Mesothelial cell of epicardium (in vitro differentiated cells): ENCODE measurements at places on chromosomes 4 and X.

- H3K27me3 ChIP-seq = peaks cover 4% of the 10 kb centered on the region
- peaks cover 18% of the 10 kb centered on the region for H3K4me1 ChIP-seq
- H3K36me3 ChIP-seq = no peaks in the 10 kb centered on the region
- H3K27ac ChIP-seq = no peak overlapping the region
- H3K4me3 ChIP-seq = peak overlapping the region; percentile 81
Measured at GRCh38 chrX:79366556-79366872, 620 bp downstream of the ITM2A start.

GRCh38 chr4:11228530-11228929 lies 200.2 kb downstream of the HS3ST1 start:
- H3K27ac ChIP-seq = no peak overlapping the region
- H3K4me1 ChIP-seq = peaks cover 57% of the 10 kb centered on the region
- H3K4me3 ChIP-seq = no peak overlapping the region

DNA sequence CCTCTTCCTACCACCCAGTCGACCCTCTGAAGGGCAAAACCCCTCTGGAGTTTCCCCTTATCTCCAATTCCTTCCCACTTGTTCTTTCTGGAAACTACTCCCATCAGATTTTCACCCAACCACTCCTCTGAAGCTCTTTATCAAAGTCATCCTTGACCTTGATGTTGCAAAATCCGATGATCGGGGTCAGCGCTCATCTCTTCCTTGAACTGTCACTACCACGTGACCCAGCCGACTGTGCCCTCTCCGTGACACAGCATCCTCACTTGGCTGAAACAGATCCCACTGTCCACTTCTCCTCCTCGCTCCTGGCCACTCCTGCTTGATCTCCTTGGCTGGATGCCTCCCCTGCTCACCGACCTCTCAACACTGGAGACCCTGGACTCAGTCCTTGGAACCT lies 1.1 kb downstream of the CFAP99 start:
- DNase-seq = no peak
- peaks cover 7% of the 10 kb centered on the region for H3K4me1 ChIP-seq
- no peaks in the 10 kb centered on the region for H3K36me3 ChIP-seq
- H3K27me3 ChIP-seq = peaks cover 77% of the 10 kb centered on the region

GRCh38 chr4:139472852-139473251 lies 18.9 kb downstream of the RAB33B start:
- H3K4me3 ChIP-seq = no peak overlapping the region
- no peak overlapping the region for H3K27ac ChIP-seq

- H3K4me1 ChIP-seq = no peaks in the 10 kb centered on the region
- no peak overlapping the region for H3K4me3 ChIP-seq
- H3K36me3 ChIP-seq = no peaks in the 10 kb centered on the region
- DNase-seq = no peak
- peaks cover 4% of the 10 kb centered on the region for H3K27me3 ChIP-seq
Measured at GRCh38 chrX:152601848-152602616, 35.7 kb upstream of the GABRQ start.

DNA sequence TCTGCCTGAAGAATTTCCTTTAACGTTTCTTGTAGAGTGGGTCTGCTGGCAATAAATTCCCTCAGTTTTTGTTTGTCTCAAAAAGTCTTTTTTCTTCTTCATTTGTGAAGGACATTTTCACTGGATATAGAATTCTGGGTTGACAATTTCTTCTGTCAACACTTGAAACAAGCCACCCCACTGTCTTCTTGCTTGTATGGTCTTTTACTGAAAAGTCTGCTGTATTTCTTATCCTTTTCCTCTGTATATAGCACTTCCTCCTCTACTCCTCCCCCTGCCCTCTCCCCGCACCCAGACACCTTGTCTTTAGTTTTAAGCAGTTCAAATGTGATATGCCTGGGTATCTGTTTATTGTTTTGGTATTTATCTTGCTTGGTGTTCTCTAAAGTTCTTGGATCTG lies 23.3 kb downstream of the SLC9A7 start:
- no peak for DNase-seq
- H3K27me3 ChIP-seq = no peaks in the 10 kb centered on the region
- H3K4me3 ChIP-seq = no peak overlapping the region
- peaks cover 19% of the 10 kb centered on the region for H3K36me3 ChIP-seq

DNA sequence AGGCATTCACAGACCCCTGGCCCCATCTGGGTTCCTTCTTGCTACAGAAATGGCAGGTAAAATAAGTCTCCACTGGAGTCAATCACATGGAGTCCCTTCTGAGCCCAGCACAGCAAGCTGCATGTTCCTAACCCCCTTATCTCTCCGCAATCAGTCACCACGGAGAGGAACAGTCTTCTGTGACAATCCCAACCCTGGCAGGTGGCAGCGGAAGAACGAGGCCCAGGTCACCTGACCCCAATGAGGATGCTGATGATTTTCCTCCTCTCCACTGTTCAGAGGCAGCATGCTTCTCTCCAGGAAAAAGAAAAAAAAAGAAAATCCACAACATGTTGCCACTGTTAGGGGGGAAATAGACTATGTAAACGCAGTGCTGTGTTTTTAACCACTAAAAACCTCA lies 50.1 kb downstream of the TSPAN5 start:
- no peak overlapping the region for H3K4me3 ChIP-seq
- no peak overlapping the region for H3K27ac ChIP-seq
- H3K4me1 ChIP-seq = peaks cover 21% of the 10 kb centered on the region
- H3K36me3 ChIP-seq = no peaks in the 10 kb centered on the region
- DNase-seq = no peak
